ENCODE measurements at places on chromosomes 11 and 22. TPM values are rescaled to one million over a fixed set of nuclear protein-coding genes. Genes with fewer than 3 reads are reported as not detected.

- no peaks in the 10 kb centered on the region for H3K4me1 ChIP-seq
- H3K4me3 ChIP-seq, result no peak overlapping the region
- peak; percentile 63 for DNase-seq
- no peak overlapping the region for H3K27ac ChIP-seq
- no peaks in the 10 kb centered on the region for H3K36me3 ChIP-seq
Measured at GRCh38 chr11:7936615-7937014, 4.9 kb downstream of the OR10A3 start.

Gene SPDYC
- total RNA-seq, result not detected

DNA sequence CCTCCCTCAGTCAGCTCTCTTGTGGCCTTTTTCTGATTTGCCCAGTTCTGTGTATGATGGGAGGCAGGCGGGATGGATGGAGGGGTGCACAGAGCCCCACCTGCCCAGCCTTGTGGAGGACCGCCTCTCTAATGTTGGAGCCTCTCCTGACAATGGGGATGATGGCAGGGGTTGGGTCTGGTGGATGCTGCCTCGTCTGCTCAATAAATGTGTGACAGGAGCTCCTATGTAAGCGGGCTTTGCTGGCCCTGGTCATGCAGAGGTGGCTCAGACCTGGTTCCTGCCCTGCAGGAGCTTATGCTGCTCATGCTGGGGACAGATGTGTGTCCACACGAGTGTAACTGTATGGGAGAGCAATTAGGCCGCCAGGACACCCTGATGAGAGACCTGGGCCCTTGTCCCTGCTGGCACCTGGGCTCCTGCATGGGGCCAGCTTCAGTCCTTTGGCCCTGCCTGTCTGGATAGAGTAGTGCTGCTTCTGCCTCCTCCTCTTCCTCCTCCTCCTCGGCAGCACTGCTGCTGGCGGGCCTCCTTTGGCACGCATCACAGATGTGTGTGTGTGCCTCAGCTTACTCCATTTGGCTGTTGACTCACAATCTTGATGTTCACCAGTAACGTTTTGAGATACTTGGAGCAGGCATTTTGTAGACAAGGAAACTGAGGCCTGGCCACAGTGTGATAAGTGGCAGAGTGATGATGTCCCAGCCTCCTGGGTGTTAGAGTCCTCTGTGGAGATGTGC, 131.0 kb downstream of the TBC1D22A start:
- DNase-seq, result no peak
- no peaks in the 10 kb centered on the region for H3K36me3 ChIP-seq

GRCh38 chr11:14764579-14765527, 121.2 kb downstream of the PDE3B start:
- no peak overlapping the region for H3K4me3 ChIP-seq
- H3K36me3 ChIP-seq, result no peaks in the 10 kb centered on the region
- no peak for DNase-seq
- H3K27ac ChIP-seq, result peak overlapping the region; percentile 1
- no peaks in the 10 kb centered on the region for H3K27me3 ChIP-seq

Gene OR8G5
- total RNA-seq, result not detected

DNA sequence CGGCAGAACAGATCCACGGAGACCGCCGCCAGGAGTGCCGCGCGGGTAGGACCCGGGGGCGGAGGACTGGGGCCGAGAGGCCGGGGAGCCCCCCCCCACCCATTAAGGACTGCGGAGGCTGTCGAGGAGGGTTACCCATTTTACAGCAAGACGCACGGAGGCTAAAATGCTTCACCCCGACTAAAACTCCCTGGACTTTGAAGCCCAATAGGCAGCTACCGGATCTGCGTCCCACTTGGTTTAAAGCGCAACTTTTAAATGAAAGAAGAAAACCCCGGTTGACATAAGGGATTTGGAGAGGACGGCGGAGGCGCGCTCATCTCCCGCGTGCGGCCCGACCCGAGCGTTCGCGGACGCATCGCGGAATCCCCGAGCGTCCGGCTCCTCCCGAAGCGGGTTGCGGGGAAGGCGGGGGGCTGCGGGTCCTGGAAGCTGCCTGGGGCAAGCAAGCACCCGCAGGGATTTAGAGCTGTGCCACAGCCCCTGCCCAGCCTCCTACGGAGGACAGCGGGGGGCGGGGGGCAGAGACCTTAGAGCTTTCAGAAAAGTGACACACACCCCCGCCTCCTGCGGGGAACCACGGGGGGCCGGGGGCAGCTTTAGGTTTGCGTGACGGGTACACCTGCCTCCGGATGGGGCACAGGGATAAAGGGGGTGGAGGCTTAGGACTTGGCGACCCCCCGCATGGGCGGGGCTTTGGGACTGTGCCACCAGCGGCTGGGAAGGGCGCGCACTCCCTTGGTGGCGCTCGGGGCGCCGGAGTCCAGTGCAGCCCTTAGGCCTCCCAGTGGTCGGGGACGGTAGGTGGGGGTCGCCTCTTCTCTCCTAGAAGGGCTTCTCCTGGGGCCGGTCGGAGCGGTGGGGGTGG, 760 bp upstream of the CELSR1 start:
- peaks cover 17% of the 10 kb centered on the region for H3K4me1 ChIP-seq
- H3K36me3 ChIP-seq, result no peaks in the 10 kb centered on the region
- peak overlapping the region; percentile 15 for H3K4me3 ChIP-seq

- no peak overlapping the region for H3K4me3 ChIP-seq
- H3K4me1 ChIP-seq, result no peaks in the 10 kb centered on the region
- no peak overlapping the region for H3K27ac ChIP-seq
- H3K36me3 ChIP-seq, result no peaks in the 10 kb centered on the region
- no peaks in the 10 kb centered on the region for H3K27me3 ChIP-seq
Measured at GRCh38 chr11:2799881-2800654, 85.5 kb downstream of the CDKN1C start.

- no peak for DNase-seq
- H3K27ac ChIP-seq, result no peak overlapping the region
- no peaks in the 10 kb centered on the region for H3K27me3 ChIP-seq
- H3K4me3 ChIP-seq, result no peak overlapping the region
Measured at GRCh38 chr11:131600628-131601027, 230.2 kb downstream of the NTM start.

Gene TRIM48
- not detected for total RNA-seq

DNA sequence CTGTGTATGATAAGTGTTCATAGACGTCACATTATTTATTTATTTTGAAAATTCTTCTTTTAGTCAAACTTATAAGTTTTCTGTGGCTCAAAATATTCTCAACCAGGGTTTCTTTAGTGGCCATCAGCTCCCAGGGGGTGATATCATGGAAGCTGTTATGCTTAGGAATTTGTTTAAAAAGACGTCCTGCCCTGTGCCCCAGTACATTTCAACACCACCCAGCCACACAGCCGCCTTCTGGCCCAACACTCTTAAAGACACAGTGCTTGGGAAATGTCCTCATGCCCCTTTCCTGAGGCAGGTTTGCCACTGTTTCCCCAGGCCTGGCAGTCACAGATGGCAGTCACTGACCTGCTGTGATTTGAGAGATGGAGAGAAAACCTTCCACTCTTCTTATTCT, 19.9 kb downstream of the TSKU start:
- no peak overlapping the region for H3K4me3 ChIP-seq
- H3K27ac ChIP-seq, result peak overlapping the region; percentile 20
- H3K27me3 ChIP-seq, result no peaks in the 10 kb centered on the region
- H3K4me1 ChIP-seq, result peaks cover 16% of the 10 kb centered on the region
- H3K36me3 ChIP-seq, result no peaks in the 10 kb centered on the region

Gene MRGPRX3
- total RNA-seq, result not detected

DNA sequence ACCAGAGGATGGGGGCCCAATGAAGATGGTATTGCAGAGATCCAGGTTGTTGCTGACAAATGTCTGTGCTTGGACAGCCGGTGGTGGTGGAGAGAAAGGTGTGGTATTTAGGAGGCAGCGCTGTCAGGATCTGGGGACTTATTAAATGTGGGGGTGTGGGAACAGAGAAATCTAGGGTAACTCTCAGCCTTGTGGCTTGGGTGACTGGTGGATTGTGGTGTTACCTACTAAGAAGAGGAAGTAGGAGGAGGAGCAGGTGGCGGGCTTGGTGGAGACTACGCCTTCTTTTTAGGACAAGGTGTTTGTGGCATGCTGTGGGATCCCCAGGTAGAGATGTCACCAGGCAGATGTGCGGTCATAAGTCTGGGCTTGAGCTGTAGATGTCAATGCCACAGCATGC, 144.0 kb downstream of the GRIK4 start:
- DNase-seq, result no peak
- H3K27ac ChIP-seq, result no peak overlapping the region
- no peak overlapping the region for H3K4me3 ChIP-seq
- no peaks in the 10 kb centered on the region for H3K4me1 ChIP-seq

DNA sequence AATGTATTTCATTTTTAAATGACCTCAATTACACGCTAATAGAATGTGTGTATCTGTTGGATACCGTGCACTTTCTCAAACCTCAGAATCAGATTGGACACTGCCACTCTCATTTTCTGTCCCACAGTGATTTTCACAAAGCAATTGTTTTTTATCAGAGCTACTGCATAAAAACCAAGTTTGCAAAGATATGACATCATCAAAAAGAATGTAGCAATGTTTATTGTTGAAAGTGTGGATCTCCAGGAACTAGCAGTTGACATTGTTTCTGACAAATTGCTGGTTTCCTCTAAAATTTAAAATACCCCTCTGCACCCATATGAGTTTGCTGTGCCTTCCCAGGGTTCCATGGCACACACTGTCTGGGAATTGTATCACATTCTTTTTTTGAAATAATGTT, 362.7 kb upstream of the DDI1 start:
- H3K36me3 ChIP-seq, result no peaks in the 10 kb centered on the region
- H3K4me1 ChIP-seq, result no peaks in the 10 kb centered on the region
- H3K27ac ChIP-seq, result no peak overlapping the region
- no peaks in the 10 kb centered on the region for H3K27me3 ChIP-seq
- DNase-seq, result no peak

Gene BATF2
- 13.9 TPM for total RNA-seq

DNA sequence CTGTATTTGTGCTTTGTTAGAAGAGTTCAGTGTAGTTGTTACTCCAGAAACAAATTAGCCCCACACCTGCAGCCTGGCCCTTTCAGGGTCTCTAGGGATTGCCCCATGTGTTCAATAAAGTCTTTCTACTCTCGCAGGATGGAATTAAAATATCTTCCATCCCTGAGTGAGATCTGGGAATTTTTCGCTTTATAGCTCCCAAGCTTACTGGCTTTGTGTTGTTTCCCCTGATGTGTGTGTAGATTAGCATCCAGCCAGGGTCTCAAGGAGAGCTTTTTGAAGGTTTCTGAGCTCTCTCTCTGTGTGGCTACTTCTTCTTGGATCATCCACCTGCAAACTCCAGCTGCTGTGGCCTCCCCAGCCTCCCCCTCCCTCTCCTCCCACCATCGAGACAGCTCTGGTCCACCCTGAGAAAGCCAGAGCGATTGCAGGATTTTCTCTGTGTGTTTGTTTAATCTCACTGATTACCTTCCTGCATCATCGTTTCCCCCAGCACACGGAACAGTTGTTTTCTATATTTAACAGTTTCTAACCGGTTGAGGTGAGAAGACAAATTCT, 553.5 kb downstream of the TBC1D22A start:
- no peaks in the 10 kb centered on the region for H3K4me1 ChIP-seq
- H3K27ac ChIP-seq, result no peak overlapping the region
- no peaks in the 10 kb centered on the region for H3K36me3 ChIP-seq
- no peak overlapping the region for H3K4me3 ChIP-seq
- DNase-seq, result no peak
- peaks cover 38% of the 10 kb centered on the region for H3K27me3 ChIP-seq

Gene GGTLC2
- not detected for total RNA-seq

DNA sequence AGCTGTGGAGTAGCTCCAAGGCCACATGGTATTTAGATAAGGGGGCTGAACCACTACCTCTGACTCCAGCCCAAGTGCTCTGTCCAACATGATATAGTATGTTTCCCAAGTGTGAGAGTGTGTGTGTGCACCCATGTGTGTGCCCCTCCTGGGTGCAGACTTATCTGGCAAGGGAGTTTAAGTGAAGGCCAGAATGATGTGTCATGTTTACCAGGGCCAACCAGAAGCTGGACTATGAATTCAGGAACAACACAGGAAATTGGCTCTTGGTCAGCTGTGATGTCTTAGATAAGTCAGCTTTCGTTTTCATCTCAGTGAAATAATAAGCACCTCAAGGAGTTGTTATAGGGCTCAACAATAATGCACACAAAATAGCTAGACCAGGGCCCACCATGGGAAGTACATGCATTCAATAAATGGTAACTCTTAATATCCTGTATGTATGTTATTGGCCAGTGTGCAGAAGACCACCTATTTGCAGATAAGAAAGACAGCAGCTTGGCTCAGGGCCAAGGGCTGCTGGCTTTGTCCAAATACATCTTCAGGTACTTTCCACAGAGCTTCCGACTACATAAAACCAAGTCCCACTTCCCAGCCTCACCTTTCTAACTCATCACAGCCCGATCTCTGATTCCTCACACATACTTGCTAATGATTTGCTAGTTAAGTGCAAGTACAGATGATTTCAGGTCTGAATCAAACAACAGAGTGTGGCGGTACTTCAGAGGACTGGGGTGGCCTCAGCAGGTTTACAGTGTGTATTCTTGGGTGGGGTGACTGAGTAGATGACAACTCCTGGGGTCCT, 120.9 kb downstream of the ME3 start:
- no peak for DNase-seq
- peak overlapping the region; percentile 38 for H3K27ac ChIP-seq
- H3K4me1 ChIP-seq, result peaks cover 40% of the 10 kb centered on the region
- no peaks in the 10 kb centered on the region for H3K36me3 ChIP-seq
- H3K27me3 ChIP-seq, result no peaks in the 10 kb centered on the region

Gene SNRPD3
- 63.6 TPM for total RNA-seq

DNA sequence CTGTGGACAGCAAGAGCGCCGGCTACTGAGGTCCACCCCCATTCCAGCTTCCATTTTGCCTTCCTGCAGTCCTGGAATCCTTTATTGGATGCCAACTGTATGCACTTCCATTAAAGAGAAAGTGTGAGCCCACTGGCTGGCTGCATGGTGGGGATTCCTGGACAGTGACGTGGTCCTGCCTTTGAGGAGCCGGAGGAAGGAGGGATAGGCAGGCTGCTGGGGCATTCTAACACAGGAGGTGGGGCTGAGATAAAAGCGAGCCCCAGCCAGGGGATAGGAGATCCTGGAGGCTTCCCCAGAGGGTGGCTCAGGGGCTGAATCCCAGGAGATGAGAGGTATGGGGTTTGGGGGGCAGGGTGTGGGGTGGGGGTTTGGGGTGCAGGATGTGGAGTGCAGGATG, 984.7 kb downstream of the BRD1 start:
- no peak overlapping the region for H3K27ac ChIP-seq
- no peaks in the 10 kb centered on the region for H3K27me3 ChIP-seq
- no peak for DNase-seq
- H3K36me3 ChIP-seq, result no peaks in the 10 kb centered on the region
- H3K4me1 ChIP-seq, result no peaks in the 10 kb centered on the region
- H3K4me3 ChIP-seq, result no peak overlapping the region

Measured in transverse colon (tissue), 4 donors.